ENCODE measurements at places on chromosomes 2 and 18.

DNA sequence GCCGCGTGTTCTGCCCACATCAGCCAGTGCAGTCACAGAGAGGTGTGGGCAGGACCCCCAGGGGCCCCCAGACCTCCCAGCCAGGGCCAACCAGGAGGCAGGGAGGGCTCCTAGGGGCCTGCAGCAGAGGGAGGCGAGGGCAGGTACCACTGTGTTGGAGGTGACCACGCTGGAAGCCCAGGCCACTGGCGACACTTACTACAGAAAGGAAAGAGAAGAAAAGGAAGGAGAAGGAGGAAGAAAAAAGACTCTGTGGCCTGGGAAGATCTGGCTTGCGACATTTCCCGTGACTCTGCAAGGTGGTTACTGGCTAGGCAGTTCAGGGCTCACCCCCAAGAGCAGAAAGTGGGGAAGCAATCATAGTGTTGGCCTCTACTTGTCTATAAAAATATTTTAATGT, 98.1 kb upstream of the BCL2L11 start:
- no peak for DNase-seq

GRCh38 chr2:64675860-64676259, 22.1 kb upstream of the SERTAD2 start:
- no peak for DNase-seq

GRCh38 chr2:75614162-75614651, 32.4 kb upstream of the MRPL19 start:
- DNase-seq, result no peak

- DNase-seq, result no peak
These were observed 36.8 kb downstream of the KCNIP3 start for GRCh38 chr2:95333888-95334338.

DNA sequence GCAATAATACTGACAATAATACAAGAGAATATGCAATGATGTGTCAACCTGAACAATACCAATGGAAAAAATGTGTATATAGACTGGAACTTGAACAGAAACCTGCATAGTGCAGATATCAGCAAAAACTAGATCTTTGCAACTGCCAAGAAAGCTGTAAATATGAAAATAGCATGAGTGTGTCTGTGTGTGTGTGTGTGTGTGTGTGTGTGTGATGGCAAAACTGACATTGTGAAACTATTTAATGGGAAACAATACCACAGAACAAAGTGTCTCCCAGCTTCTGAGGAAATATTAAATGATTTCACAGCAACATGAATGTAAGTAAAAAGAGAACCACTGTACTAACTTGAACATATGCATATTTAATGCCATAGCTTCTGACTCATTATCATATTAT, 558.2 kb upstream of the LINC00305 start:
- DNase-seq, result no peak

DNA sequence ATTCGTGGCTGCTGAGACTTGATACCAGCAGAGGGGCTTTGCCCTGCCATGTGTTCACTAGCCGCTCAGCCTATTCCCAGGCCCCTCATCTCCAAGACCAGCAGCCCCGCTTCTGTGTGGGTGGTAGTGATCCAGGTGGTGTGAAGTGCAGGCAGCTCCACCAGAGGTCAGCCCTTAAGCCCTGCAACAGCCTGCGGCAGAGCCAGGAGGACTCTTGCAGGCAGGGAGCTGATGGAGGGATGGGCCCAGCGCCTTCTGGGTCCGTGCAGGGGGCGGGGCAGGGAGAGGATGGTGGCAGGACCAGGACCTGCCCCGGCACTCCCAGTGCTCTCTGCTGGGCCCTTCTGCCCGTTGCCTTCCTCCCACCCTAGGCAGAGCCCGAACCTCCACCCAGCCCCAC, 162.0 kb downstream of the SH3BP4 start:
- DNase-seq, result no peak
